ENCODE measurements at places on chromosomes 12 and 14.

- no peak for DNase-seq
These were observed 246.2 kb downstream of the SEC23A start for GRCh38 chr14:38856798-38857197.

DNA sequence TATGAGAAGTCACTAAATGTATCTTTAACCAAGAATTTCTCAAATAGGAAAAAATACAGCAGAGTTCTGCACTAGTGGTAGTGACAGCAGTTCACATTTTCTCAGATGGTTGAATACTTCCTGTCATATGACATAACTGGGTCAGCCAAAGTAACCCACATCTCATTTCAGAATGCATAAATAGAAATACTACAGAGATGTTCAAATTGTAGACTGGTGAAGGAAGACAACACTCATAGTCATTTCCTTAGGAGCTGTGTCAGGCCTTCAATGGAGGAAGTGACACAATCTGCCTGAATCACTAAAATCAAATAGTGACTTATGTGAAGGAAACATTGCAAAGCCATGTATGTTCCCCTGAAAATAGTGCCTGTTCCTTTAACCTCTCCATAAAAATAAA is 32.4 kb downstream of the FERMT2 start:
- DNase-seq = peak; percentile 78

DNA sequence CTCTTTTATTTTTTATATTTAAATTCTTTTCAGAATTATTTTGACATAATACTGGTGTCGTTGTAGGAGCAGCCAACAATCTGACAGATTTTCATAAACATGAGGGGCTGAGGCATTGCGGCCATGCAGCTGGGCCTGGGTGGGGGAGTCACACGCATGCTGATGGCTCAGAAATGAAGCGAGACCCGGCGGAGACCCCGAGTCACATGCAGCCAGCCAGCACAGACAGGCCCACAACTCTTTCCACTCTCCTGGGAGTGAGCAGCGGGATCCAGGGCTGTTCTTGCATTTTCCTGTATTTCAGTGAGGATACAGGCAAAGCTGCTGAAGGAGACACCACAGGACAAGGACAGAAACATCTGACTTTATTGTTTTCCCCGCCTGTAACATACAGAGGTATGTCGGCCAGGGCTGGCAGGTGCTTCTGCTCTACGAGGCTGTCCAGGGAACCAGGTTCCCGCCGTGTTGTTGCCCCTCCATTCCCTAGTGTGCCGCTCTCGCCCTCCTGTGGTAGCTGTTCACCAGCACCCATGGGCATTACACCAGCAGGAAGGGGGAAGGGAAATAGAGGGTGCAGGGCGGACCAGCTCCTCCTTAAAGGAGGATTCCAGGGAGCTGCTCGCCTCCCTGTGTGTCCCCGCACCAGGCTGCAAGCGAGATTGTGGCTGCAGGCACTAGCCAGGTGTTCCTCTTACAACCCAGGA is 30.5 kb downstream of the FZD10 start:
- no peak for DNase-seq

DNA sequence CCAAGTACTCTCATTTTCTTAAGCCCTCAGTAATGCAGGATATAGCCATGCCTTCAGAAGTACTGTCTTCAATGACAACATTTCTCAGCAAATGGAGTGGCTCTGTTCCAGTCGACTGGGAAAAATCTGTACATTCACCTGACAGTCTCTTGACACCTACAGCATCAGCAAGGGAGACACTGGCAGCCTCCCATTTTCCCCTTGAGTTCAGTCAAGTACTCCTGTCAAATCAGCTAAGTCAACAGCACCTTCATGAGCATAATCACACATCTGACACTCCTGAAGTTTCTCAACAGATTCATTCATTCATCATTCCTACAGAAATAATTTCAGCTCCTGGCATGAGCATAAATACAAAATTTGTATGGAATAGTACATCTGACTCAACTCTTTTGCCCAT is 46.1 kb downstream of the INTS13 start:
- no peak for DNase-seq

GRCh38 chr12:84636801-84637290 is 275.8 kb downstream of the SLC6A15 start:
- DNase-seq = no peak

DNA sequence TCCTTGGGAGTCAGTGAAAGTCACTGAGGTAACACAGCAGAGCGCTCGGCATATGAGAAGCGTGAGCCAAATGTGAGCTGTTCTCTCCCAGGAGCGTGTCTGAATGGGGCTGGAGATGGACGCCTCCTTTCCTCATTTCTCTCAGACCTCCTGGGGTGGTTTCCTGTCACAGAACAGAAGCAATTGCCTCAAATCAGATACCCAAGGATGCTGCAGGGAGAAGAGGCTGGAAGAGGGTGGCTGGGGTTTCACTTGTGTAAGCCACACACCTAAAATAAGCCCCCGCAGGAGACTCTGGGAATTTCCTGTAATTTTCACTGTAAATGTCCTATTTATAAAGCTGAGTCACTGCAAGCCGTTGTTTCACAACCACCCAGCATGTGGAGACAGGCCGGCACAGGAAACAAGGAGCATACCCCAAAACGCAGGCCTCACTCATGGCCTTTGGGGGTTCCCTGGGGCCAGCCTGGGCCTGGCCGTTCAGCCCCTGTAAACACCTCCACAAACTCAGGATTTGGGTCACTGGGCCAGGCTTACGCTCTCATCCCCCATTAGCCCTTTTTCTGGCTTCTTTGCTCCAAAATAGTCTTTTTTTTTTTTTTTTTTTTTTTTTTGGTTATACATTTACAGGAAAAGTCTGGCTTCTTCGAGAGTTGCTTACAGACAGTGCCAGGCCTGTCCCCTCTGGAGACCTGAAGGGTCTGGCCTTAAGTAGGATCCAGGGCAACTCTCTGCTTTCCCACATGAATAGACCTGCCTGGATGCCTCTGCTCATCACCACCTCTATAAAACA is 55.3 kb downstream of the VCPKMT start:
- peak; percentile 75 for DNase-seq

DNA sequence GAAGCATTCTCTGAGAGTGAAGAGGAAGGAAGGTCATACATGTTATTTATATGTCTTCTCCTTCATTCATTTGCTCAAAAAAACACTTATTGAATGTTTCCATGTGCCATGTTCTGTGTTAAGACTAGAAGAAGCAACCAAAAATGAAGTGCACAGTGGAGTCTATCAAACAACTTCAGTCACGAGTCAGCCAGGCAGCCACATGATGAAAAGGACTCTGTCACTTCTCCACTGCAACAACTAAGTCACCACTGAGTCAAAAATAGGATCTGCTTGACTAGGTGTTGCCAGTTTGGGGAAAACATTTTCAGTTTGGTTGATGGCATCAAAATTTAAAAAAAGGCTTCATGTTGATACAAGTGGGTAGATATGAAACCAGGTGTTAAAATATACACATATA is 142.5 kb downstream of the PDE3A start:
- no peak for DNase-seq

- DNase-seq = no peak
These were observed 121.2 kb upstream of the LRIG3 start for GRCh38 chr12:59041241-59042121.

DNA sequence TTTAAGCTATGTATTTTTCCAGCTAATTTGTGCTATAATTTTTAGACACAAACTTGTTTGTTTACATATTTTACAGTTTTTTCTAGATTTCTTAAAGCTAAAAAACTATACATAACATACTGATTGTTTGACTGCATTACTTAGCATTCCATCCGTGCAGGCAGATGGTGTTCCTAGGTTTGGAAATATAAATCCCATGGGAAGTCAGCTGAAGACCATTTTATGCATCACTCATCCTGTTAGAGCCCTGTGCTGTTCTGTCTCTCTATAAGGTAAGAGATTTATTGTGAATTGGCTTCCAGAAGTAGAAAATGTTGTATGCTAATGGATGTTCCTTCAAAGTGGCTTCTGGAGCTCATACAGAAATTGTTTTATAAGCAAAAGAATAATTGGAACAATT is 31.1 kb downstream of the RMST start:
- no peak for DNase-seq

GRCh38 chr12:110677206-110677911 is 11.6 kb downstream of the HVCN1 start:
- peak; percentile 84 for DNase-seq

DNA sequence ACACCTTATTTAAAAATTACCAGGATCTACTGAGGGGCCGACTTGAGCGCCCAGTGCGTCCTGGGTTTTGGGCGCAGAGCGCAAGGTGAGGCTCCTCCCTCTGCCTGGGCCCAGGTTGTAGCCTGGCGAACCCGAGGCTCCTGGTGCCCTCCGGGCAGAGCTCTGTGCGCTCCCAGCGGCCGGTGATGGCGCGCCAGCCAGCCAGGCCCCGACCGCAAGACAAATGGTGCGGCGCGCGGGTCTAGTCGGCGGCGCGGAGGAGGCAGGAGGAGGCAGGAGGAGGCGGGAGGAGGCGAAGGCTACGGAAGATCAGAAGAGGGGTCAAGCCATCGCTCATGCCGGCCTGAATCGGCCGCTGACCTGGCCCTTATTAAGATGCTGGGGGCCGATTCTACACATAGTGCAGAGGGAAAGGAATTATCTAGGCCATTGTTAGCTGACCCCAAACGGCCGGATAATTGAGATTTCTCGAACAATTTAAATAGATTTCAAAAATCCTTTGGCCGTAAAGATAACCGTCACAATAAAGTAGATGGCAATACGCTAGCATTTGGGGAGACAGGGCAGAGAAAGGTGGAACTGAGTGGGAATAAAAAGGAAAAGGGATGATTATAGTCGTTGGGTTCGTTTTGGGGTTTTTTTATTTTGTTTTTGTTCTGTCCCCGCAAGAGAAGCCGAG is 2.8 kb downstream of the TBX5 start:
- DNase-seq = peak; percentile 20

GRCh38 chr14:94021416-94022157 is 4.6 kb upstream of the OTUB2 start:
- DNase-seq = no peak

- no peak for DNase-seq
These were observed 264.4 kb downstream of the SYT1 start for GRCh38 chr12:79128956-79129355.

DNA sequence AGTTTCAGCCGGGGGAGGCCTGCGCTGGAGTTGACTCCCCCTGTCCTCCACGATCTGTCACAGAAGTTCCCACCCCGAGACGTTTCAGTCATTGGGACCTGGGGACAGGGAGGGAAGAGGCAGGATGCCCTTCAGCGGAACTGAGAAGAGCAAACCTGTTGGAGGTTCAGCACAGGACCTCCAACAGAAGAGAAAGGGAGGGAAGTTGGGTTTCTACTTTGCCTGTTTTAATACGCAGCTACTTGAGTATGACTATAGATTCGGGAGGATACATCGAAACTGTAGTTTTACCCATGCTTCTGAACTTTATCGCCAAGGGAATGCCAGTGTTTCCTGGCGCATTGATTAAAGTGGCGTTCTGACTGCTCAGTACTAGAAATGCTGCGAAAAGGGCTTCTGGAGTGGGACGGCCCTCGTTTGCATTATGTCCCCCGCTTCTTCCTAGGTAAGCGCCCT is 2.3 kb upstream of the DUSP6 start:
- peak; percentile 51 for DNase-seq

- peak; percentile 87 for DNase-seq
These were observed 101.2 kb downstream of the PEBP1 start for GRCh38 chr12:118237052-118237665.

GRCh38 chr12:73277971-73278370 is 1005.8 kb downstream of the TRHDE start:
- peak; percentile 65 for DNase-seq

DNA sequence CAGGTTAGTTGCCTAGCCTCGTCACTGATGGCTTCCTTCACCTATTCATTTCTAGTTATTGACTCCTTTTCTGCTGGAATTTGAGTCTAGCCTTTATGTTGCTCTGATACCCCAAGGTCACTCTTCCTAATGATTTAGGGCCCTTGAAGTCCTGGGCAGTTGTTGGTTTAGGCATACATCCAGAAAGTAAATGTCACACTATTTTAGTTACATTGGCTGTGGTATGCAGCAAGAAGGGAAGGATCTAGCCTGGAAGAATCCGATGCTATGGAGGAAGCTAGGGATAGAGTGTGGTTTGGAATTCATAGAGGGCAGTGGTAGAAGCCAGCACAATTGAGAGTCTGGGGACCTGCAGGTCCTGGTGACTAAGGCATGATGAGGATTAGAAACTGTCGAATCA is 38.0 kb downstream of the RGS6 start:
- DNase-seq = no peak

- no peak for DNase-seq
These were observed 28.8 kb upstream of the MANSC4 start for GRCh38 chr12:27808841-27809240.

DNA sequence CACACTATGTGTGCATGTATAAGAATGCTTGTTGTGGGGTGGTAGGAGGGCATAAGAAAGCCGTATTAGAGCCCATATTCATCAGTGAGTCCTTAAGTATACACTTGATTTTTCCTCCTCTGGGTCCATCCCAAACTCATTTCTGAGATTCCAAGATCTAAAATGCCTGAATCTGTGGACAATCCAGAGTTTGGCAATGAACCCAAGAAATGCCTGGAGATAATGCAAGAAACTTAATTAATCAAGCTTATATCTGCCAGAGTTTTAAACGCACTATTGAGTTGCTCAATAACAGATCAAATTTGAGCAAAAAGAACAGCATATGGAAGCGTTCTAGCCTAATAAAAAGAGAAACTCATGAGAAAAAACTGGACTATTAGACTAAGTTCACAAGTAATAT is 143.4 kb upstream of the NAV3 start:
- no peak for DNase-seq

DNA sequence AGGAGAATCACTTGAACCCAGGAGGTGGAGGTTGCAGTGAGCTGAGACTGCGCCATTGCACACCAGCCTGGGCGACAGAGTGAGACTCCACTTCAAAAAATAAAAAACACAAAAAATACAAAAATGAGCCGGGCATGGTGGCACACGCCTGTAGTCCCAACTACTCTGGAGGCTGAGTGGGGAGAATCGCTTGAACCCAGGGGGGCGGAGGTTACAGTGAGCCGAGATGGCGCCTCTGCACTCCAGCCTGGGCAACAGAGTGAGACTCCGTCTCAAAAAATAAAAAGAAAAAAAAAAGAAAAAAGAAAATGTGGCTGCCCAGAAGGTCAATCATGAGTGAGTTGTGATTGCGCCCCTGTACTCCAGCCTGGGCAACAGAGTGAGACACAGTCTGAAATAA is 9.2 kb downstream of the DNAJC22 start:
- no peak for DNase-seq

- DNase-seq = no peak
These were observed 10.9 kb downstream of the NAA25 start for GRCh38 chr12:112097641-112098040.

- DNase-seq = no peak
These were observed 271.4 kb downstream of the MED13L start for GRCh38 chr12:116006141-116006540.
